ENCODE measurements at places on chromosomes 5 and 9.

- DNase-seq = no peak
These were observed 18.6 kb upstream of the SMIM15 start for GRCh38 chr5:61180886-61181285.

- DNase-seq = peak; percentile 29
These were observed 2.1 kb downstream of the ANP32B start for GRCh38 chr9:97985058-97985861.

GRCh38 chr9:6610073-6610472 lies 35.5 kb downstream of the GLDC start:
- no peak for DNase-seq

- DNase-seq = no peak
These were observed 37.7 kb upstream of the PAPPA start for GRCh38 chr9:116115761-116116353.

DNA sequence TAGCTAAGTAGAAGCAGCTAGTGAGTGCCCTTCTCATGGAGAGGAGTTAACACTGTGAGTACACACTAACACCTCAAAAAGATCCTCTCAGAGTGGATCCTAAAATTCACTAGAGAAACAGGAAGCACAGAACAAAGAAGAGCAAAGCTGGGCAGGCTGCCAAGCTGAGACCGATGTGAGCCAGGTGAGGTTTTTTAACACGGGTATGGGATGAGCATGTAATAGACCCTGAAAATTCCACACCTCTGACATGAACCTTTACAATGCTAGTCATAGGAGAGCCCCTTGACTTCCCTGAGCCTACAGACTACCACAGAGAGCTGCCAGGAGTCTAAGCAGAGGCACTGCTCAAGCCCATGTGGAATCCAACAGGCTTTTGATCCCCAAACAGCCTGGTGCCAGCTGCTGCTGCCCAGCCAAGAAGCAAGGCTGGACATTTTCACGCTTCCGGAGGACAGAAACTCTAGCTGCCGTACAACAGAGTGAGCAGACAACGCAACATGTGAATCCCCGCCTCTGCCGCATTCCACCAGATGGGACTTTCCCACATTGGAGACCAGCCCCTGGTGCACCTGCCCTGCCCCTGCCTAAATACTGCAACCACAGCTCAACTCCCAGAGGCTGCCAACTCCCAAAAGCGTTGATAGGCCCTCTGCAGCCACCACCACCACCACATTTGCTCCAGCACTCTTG lies 280.8 kb downstream of the CDH10 start:
- no peak for DNase-seq

DNA sequence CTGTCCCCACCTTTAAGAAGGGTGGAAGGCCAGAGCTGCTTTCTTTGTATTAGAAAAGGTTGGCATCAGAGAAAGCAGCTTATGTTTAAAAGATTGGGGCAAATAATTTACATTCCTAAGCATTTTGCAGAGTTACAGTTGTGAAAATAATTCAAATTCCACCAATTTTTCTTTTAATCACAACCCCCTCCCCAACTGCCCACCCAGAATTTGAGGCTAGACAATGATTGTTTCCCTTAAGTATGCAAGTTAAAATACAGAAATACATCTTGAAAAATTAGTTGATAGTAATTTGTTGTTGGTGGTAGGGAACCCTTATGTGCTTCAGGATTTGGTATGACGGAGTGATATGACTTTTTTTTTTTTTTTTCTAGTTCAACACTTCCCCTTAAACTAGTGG lies 133.0 kb downstream of the ZSWIM6 start:
- DNase-seq = no peak

DNA sequence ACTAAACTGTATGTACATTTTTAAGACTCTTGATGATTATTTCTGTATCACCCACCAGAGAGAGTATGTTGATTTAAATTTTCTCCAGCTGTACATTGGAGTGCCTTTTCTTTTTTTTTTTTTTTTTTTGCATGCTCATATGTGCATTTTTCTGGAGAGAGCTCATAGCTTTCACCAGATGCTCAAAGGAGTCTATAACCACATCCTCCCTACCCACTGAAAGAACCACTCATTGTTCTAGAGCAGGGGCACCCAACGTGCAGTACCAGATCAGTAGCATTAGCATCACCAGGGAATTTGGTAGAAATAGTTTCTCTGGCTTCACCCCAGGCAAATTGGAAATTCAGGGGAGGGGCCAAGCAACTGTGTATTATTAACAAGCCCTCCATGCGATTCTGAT lies 53.9 kb upstream of the TMEM171 start:
- DNase-seq = no peak

DNA sequence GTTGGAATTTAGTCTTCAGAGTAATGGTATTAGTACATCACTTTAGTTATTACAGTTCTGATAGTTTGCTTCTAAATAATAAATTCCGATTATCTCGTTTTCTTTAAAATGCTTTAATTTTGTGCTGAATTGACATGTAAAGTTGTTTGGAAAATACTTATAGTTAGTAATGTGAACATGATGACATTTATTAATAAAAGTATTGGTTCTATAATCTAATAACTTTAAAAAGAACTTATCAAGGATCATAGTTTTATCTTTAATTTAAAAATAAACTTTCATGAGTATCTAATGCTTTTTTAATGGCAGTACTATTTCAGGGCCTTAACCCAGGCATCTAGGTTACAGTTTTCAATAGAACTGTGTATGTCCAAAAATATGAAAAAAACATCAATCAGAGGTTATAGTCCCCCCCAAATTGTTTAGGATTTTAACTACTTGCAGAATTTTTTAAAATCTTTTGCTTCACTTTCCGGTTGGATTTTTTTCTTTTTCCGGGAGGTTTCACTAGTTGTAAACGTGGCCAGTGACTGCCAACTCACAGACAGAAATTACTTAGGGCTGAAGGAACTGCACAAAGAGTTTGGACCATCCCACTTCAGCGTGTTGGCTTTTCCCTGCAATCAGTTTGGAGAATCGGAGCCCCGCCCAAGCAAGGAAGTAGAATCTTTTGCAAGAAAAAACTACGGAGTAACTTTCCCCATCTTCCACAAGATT lies 680 bp downstream of the GPX8 start:
- DNase-seq = peak; percentile 44

DNA sequence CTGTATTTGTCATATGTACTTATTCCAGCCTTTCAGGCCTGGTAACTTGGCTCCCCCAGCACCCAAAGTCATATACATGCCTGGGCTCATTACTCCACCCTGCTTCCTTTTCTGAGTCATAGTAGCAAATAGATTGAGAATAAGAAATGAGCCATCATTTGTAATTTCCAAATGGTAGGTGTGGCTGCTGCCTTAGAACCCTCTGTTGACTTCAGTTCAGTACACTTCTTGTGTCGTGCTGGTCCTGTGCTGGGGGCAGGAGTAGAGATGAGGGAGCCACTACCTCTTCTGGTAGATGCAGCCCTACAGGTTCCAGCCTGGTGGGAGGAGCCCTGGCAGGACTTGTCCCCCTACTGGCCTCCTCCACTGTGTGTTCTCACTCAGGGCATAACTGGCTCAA lies 11.1 kb downstream of the GM2A start:
- no peak for DNase-seq

GRCh38 chr9:136644593-136645351 lies 17.9 kb upstream of the EGFL7 start:
- no peak for DNase-seq

DNA sequence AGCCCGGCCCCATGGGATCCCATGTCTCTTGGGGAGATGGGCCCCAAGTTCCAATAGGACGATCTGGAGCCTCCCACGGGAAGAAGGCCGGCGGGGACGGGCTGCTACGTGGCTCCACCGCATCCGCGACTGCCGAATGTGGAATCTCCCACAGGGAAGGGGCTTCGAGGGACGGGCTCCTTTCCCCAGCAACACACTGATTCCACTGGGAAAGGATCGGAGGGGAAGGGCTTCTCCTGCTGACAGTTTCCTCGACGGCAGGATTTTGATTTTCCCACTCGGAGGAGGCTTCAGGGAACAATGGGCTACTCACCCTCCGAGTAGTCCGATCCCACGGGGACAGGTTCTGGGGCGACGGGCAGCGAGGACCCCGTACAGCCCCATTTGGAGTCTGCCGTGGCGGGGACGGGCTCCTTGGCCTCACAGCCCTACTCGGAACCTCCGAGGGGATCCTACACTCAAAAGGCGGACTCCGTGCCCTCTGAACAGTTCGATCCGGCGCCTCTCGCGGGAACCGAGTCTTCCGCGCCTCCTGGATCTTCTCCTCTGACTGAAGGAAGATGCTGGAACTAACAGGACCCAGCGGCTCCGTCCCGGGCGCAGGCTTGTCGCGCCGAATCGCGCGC lies 1.3 kb downstream of the PROB1 start:
- DNase-seq = peak; percentile 30

- no peak for DNase-seq
These were observed 158.1 kb downstream of the NPR3 start for GRCh38 chr5:32869216-32869615.

GRCh38 chr5:178476531-178476930 lies 113.7 kb downstream of the COL23A1 start:
- DNase-seq = no peak

DNA sequence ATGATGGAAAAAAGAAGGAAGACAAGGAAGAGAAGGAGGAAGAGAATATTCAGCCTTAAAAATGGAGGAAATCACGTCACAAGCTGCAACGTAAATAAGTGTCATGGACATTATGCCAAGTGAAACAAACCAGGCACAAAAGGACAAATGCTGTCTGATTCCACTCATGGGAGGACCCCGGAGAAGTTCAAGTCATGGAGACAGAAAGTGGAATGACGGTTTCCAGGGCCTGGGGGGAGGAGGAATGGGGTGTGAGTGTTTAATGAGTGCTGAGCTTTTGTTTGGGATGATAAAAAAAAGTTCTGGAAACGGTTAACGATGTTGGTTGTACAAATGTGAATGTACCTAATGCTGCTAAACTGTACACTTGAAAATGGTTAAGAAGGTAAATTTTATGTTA lies 439.5 kb downstream of the GADD45G start:
- no peak for DNase-seq

DNA sequence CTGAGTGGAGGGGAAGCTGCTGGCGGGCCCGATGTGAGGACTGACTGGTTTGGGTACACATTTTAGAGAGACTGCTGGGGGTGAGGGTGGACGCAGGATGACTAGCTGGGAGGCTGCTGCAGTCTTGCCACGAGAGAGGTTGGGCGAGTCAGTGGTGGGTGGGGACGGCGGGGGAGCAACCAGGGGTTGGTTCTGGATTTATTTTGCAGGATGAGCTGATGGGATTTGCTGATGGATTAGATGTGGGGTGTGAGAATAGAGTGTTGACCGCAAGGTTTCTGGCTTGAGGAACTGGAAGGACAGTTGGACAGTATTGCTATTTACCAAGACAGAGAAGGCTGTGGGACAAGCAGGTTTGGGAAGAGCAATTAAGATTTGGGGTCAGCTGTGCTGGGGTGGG lies 5.8 kb upstream of the NDST1 start:
- no peak for DNase-seq

GRCh38 chr9:129602598-129603415 lies 18.1 kb downstream of the C9orf50 start:
- DNase-seq = no peak

- no peak for DNase-seq
These were observed 191.5 kb downstream of the FBXL7 start for GRCh38 chr5:15691521-15691920.

GRCh38 chr5:139817362-139817761 lies 21.8 kb downstream of the PSD2 start:
- no peak for DNase-seq

DNA sequence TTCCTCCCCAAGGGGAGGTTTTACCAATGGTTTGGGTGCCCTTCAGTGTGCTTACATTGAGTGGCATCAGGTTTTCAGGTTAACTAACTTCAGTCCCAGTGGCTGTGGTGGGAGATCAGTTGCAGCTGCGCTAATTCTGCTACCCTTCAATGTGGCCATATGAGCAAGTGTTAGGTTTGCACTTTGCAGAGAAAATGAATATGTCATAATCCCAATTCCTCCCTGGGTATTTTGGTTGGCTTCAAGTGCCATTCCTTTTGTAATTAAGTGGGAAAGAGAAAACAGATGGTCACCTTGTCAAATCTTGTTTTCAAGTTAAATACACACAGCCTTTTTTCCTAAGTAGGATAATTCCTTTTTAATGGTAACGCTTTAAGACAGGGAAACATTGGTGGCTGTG lies 236.2 kb downstream of the TLE4 start:
- DNase-seq = peak; percentile 81

- DNase-seq = no peak
These were observed 77.7 kb upstream of the NFIB start for GRCh38 chr9:14391620-14392019.

DNA sequence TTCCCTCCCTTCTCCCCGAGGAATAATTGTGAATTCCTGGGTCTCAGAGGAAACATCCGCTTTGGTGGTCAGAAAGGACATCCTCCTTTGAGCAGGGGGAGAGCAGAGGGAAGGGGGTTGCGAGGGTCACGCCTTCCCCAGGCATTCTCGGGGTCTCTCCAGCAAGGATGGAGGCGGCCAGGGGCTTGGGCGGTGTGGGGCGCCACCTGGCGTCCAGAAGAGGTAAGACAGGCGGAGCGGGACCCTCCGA lies 129.1 kb downstream of the KCNIP1 start:
- peak; percentile 89 for DNase-seq

DNA sequence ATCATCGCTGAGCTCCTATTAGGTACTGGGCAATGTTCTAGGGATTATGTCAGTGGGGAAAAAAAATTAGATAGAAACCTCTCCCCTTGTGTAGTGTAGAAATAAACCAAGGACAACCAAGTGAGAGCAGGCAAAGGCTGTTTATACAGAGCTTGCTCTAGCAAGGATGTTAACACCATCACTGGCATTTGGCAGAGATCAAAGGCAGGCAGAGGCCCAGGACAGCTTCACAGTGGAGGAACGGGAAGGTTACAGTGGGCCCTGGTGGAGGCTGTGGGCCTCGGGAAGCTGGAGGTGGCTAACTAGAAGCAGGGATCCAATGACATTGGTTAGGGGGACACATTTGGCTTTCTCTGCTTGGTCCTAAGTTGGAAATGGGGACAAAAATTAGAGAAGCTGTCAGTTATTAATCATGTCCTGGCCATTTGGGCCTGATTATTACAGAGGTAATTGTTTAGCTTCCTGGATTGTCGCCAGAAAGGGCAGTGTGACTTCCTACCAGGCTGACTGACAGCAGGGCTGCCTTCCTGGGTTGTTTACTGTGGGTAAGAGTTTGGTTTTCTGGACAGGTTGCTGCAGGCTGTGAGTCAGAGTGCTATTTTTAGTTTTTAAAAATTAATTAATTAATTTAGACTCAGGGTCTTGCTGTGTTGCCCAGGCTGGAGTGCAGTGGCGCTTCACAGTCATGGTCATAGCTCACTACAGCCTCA lies 259.3 kb downstream of the ROR2 start:
- no peak for DNase-seq

DNA sequence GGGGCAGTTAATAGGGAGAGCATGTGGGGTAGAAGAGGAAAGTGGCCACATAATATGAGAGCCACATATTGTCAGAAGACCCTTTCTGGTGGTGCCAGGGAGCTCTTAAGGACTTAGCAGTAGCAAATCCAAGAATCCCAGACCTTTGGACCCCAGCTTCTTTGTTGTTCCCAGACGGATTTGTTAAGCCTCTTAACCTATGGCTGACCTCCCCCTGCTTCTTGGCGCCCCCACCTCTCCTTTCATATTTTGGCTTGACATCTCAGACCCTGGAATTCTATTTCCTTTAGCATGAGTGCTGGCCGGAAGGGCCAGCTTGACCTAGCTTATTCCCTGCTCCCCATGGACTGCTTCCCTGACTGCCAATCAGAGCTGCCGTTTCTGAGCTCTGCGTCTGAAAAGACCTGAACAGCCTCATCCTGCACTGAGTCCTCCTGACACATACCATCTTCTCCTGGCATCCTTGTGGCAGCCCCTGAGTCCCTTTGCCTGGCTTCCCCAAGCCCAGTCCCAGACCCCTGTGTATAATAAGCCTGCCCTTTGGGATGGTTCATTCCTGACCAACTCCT lies 116.3 kb downstream of the PRKACG start:
- DNase-seq = no peak

Data from brain (organoid and tissue), 16 donors.